Nephron progenitor cell (in vitro differentiated cells): ENCODE measurements at places on chromosomes 16 and 17.

- H3K27me3 ChIP-seq, result peaks cover 16% of the 10 kb centered on the region
- DNase-seq, result no peak
These were observed 44.8 kb downstream of the RNF135 start for GRCh38 chr17:31015639-31016038.

- H3K4me1 ChIP-seq, result peaks cover 17% of the 10 kb centered on the region
- peaks cover 4% of the 10 kb centered on the region for H3K27me3 ChIP-seq
- H3K27ac ChIP-seq, result no peak overlapping the region
These were observed 38.6 kb upstream of the CACNG4 start for GRCh38 chr17:66925811-66926500.

DNA sequence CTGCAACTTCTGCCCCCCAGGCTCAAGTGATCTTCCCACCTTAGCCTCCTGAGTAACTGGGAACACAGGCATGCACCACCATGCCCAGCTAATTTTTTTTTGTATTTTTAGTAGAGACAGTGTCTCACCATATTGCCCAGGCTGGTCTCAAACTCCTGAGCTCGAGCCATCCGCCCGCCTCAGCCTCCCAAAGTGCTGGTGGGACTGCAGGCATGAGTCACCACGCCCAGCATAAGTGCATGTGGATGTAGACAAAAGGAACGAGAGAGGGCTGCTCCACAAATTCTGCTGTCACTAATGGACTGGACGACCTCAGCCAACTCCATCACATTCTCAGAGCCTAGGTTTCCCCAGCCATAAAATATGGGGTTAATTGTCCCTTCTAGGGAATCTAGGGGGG lies 7.7 kb upstream of the SP2 start:
- H3K27ac ChIP-seq, result no peak overlapping the region
- no peak overlapping the region for H3K4me3 ChIP-seq
- peaks cover 59% of the 10 kb centered on the region for H3K4me1 ChIP-seq
- DNase-seq, result no peak
- H3K36me3 ChIP-seq, result no peaks in the 10 kb centered on the region
- peaks cover 3% of the 10 kb centered on the region for H3K27me3 ChIP-seq

- no peak overlapping the region for H3K27ac ChIP-seq
- H3K36me3 ChIP-seq, result peaks cover 25% of the 10 kb centered on the region
- H3K4me1 ChIP-seq, result peaks cover 35% of the 10 kb centered on the region
- H3K27me3 ChIP-seq, result peaks cover 25% of the 10 kb centered on the region
- DNase-seq, result no peak
- no peak overlapping the region for H3K4me3 ChIP-seq
These were observed 9.2 kb upstream of the TBX4 start for GRCh38 chr17:61442878-61443474.

DNA sequence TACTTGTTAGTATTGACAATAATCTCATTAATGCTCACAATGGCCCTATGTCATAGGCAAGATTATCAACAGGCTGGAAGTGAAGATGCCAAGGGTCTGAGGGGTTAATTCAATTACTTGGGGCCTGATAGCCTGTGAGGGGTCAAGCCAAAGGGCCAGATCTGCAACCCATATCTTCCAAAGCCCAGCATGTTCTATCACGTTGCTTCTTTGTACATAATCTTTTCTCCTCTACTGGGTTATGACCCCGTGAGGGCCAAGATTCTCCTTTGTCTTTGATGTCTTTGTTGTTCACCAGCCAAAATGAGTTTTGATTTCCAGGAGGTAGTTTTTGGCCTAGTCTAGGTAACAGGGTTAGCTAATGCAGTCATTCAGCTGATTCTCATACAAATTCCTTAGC lies 347.2 kb downstream of the UTP18 start:
- H3K27ac ChIP-seq, result no peak overlapping the region
- H3K4me1 ChIP-seq, result peaks cover 10% of the 10 kb centered on the region
- no peak overlapping the region for H3K4me3 ChIP-seq
- no peaks in the 10 kb centered on the region for H3K27me3 ChIP-seq
- DNase-seq, result no peak

GRCh38 chr17:64779376-64780095 lies 117.4 kb upstream of the SMURF2 start:
- H3K4me3 ChIP-seq, result peak overlapping the region; percentile 36
- peaks cover 32% of the 10 kb centered on the region for H3K4me1 ChIP-seq
- peaks cover 84% of the 10 kb centered on the region for H3K27me3 ChIP-seq
- no peak overlapping the region for H3K27ac ChIP-seq
- no peaks in the 10 kb centered on the region for H3K36me3 ChIP-seq
- DNase-seq, result no peak

GRCh38 chr16:85653290-85653891 lies 35.4 kb downstream of the GINS2 start:
- H3K27me3 ChIP-seq, result no peaks in the 10 kb centered on the region
- no peak overlapping the region for H3K4me3 ChIP-seq
- no peak overlapping the region for H3K27ac ChIP-seq
- H3K36me3 ChIP-seq, result peaks cover 19% of the 10 kb centered on the region
- no peak for DNase-seq
- H3K4me1 ChIP-seq, result peaks cover 20% of the 10 kb centered on the region

DNA sequence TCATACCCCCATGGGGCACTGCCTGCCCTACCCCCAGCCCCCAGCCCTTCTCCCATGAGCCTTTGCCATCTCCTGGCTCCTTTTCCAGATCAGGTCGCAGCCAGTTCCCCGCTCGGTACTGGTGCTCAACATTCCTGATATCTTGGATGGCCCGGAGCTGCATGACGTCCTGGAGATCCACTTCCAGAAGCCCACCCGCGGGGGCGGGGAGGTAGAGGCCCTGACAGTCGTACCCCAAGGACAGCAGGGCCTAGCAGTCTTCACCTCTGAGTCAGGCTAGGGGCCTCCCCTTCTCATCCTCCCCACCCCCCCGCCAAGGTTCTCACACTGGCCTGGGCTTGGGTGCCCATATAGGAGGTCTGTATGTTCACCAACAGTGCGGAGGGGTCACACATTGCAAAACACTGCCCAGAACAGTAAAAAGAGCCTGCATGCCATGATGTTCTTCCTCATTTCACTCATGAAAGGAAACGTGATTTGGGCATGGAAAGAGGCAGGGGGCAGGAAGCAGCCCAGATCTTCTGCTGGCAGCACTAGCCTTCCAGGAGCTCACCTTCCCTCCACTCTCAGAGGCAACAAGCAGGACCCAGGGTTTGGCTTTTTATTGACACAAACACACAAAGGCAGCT lies 7.5 kb downstream of the IFI35 start:
- DNase-seq, result no peak
- peaks cover 15% of the 10 kb centered on the region for H3K36me3 ChIP-seq
- no peak overlapping the region for H3K4me3 ChIP-seq
- peak overlapping the region; percentile 80 for H3K27ac ChIP-seq
- H3K4me1 ChIP-seq, result peaks cover 58% of the 10 kb centered on the region

DNA sequence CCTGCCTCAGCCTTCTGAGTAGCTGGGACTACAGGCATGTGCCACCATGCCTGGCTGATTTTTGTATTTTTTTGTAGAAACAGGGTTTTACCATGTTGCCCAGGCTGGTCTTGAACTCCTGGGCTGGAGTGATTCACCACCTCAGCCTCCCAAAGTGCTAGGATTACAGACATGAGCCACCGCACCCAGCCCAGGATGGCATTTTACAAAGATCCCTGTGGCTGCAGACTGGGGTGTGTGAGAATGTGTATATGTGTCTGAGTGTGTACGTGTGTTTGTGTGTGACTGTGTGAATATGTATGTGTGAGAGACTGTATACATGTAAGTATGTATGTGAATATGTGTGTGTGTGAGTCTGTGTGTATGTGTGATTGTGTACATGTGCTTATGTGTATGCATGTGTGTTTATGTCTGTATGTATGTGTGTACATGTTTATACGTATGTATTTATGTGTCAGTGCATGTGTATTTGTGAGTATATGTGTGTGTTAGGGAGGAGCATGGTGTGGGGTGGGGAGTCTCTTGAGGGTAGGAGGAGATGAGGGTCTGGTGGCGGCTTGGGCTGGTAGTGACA lies 17.0 kb downstream of the RPTOR start:
- peaks cover 5% of the 10 kb centered on the region for H3K36me3 ChIP-seq
- H3K4me3 ChIP-seq, result no peak overlapping the region
- peak overlapping the region; percentile 3 for H3K27ac ChIP-seq
- DNase-seq, result no peak
- H3K27me3 ChIP-seq, result no peaks in the 10 kb centered on the region

- H3K27me3 ChIP-seq, result no peaks in the 10 kb centered on the region
- H3K4me3 ChIP-seq, result no peak overlapping the region
- no peak for DNase-seq
- peaks cover 10% of the 10 kb centered on the region for H3K4me1 ChIP-seq
These were observed 17.2 kb downstream of the SPAG9 start for GRCh38 chr17:51103451-51103850.

DNA sequence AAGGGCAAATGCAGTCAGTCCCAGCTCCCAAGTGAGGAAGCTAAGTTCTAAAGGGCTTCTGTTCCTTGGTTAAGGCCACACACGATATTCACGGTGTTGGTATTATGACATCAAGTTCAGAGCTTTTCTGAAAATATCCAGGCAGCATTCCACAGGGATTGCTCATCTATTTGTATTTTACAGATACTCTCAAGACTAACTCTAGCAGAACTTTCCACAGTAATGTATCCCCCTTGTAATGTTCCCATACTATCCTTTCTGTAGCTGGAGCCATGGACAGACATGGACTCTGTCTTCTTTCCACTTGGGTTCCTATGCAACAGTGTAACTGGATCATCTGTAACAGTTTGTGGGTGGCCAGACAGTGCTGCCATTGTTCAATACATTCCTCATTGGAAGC lies 13.5 kb downstream of the SDR42E1 start:
- no peak for DNase-seq
- no peak overlapping the region for H3K27ac ChIP-seq
- H3K4me3 ChIP-seq, result no peak overlapping the region
- H3K36me3 ChIP-seq, result no peaks in the 10 kb centered on the region

DNA sequence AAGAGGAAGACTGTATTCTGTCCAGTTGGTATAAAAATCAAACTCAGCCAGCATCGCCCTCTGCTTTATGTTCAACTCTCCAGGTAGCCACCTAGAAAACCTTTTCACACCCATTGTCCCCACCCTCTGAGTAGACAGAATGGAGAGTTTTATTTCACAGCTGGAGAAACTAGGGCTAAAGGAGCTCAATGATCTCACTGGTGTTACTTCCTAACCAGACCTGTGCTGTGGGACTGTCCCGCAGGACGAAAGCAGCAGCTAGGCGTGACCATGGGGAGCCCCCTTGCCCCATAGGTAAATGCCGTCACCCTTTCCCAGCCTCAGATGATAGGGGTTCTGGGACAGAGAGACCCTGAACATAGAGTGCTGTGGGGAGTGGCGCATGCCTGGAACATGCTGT lies 67.7 kb downstream of the CYLD start:
- DNase-seq, result no peak
- H3K27me3 ChIP-seq, result peaks cover under 1% of the 10 kb centered on the region
- H3K36me3 ChIP-seq, result no peaks in the 10 kb centered on the region
- H3K4me1 ChIP-seq, result peaks cover 43% of the 10 kb centered on the region
- H3K4me3 ChIP-seq, result no peak overlapping the region
- H3K27ac ChIP-seq, result no peak overlapping the region

GRCh38 chr16:19783363-19784182 lies 65.5 kb downstream of the IQCK start:
- H3K27ac ChIP-seq, result peak overlapping the region; percentile 97
- no peak overlapping the region for H3K4me3 ChIP-seq
- H3K36me3 ChIP-seq, result peaks cover 11% of the 10 kb centered on the region

GRCh38 chr17:77145612-77146245 lies 5.0 kb downstream of the SEC14L1 start:
- H3K36me3 ChIP-seq, result peaks cover 60% of the 10 kb centered on the region
- H3K4me1 ChIP-seq, result peaks cover 86% of the 10 kb centered on the region
- H3K27ac ChIP-seq, result peak overlapping the region; percentile 94
- H3K4me3 ChIP-seq, result peak overlapping the region; percentile 61
- DNase-seq, result peak; percentile 40

DNA sequence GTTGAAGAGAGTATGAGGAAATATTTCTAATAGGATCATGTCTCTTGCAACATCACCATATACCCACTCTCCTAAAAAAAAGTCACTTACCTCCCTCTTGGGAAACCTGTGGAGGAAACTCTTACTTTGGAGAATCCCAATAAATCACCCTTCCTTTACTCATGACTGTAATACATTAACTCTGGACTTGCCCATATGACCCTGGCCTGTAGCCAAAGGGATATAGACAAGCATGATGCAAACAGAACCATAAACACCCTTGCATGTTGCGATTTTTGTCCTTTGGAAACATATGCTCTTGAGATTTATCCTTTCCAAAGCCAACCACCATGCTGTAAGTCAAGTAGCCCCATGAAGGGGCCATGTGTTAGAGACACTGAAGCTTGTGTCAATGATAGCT lies 19.5 kb downstream of the CDH11 start:
- peaks cover 91% of the 10 kb centered on the region for H3K36me3 ChIP-seq
- peaks cover 51% of the 10 kb centered on the region for H3K4me1 ChIP-seq
- H3K4me3 ChIP-seq, result no peak overlapping the region
- H3K27me3 ChIP-seq, result no peaks in the 10 kb centered on the region
- H3K27ac ChIP-seq, result no peak overlapping the region
- DNase-seq, result no peak

GRCh38 chr17:74268558-74268957 lies 5.5 kb upstream of the DNAI2 start:
- H3K27me3 ChIP-seq, result peaks cover 20% of the 10 kb centered on the region
- no peaks in the 10 kb centered on the region for H3K36me3 ChIP-seq
- H3K4me1 ChIP-seq, result peaks cover 41% of the 10 kb centered on the region

DNA sequence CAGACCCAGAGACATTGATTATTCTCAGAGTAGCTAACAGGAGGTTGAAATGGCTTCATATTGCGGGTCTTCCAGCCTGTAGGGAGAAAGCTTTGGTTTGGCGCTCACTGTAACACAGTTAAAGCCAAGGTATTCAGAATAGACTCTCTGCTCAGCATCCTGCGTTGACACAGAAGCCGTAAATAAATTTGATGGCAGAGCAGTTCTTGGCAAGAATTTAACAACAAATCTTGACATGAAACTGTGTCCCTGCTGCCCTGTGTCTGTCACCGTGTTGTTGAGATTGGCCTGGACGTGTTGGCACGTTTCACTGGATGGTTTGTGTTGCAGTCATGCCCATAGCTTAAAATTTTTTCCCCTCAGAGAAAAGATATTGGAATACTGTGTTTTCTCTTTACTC lies 359.6 kb downstream of the SNX29 start:
- H3K27me3 ChIP-seq, result peaks cover 6% of the 10 kb centered on the region
- no peak for DNase-seq
- H3K27ac ChIP-seq, result no peak overlapping the region
- peaks cover 17% of the 10 kb centered on the region for H3K4me1 ChIP-seq
- H3K4me3 ChIP-seq, result no peak overlapping the region

GRCh38 chr17:56434610-56435009 lies 158.9 kb upstream of the NOG start:
- DNase-seq, result no peak
- H3K4me3 ChIP-seq, result no peak overlapping the region
- H3K27ac ChIP-seq, result no peak overlapping the region
- no peaks in the 10 kb centered on the region for H3K36me3 ChIP-seq
- H3K4me1 ChIP-seq, result peaks cover 20% of the 10 kb centered on the region
- H3K27me3 ChIP-seq, result peaks cover 3% of the 10 kb centered on the region

GRCh38 chr17:70976447-70976846 lies 807.1 kb downstream of the KCNJ2 start:
- no peaks in the 10 kb centered on the region for H3K27me3 ChIP-seq
- H3K27ac ChIP-seq, result no peak overlapping the region
- H3K36me3 ChIP-seq, result no peaks in the 10 kb centered on the region
- DNase-seq, result no peak
